ENCODE measurements at places on chromosomes 7 and 10. TPM values are rescaled to one million over a fixed set of nuclear protein-coding genes. Genes with fewer than 3 reads are reported as not detected.
A peak's percentile ranks its signal among the peaks of the same experiment; 100 is the strongest.

GRCh38 chr7:113945018-113945938 lies 26.5 kb upstream of the PPP1R3A start:
- no peaks in the 10 kb centered on the region for H3K4me1 ChIP-seq
- H3K27ac ChIP-seq: no peak overlapping the region
- H3K4me3 ChIP-seq: no peak overlapping the region
- no peaks in the 10 kb centered on the region for H3K36me3 ChIP-seq
- H3K27me3 ChIP-seq: no peaks in the 10 kb centered on the region

- DNase-seq: no peak
- H3K27ac ChIP-seq: no peak overlapping the region
- H3K4me3 ChIP-seq: no peak overlapping the region
Measured at GRCh38 chr10:127875449-127875765, 17.3 kb downstream of the CLRN3 start.

DNA sequence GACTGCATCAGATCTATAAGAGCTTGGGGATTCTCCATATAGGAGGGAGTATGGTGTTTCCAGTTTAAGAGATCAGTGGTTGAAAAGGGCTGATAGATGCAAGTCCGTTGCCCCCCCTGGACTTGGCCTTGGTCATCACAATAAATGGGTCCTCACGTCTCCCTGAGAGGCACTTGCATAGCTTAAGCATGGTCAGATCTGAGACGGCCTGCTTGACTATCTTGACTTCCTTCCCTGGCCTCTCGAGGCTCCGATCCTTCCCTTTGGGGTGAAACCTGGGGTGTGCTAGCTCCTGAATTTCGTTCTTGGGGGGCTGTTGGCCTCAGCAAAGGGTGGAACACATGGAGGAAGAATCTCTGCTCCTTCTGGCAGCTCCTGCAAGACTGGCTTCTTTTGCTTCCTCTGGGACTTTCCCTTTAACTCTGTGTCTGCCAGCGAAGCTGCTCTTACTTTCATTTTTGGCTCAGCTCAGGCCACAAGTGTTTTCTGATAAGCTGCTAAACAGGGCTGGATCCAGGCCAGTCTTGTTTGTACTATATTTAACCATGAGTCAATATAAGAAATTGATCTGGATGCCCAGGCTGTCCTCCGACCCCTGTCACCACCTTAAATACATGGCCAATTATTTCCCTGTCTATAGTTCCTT lies 11.2 kb upstream of the ZNF485 start:
- peaks cover 8% of the 10 kb centered on the region for H3K4me1 ChIP-seq
- DNase-seq: peak; percentile 38
- H3K27ac ChIP-seq: no peak overlapping the region

GRCh38 chr10:31693491-31693890 lies 235.1 kb downstream of the ARHGAP12 start:
- no peak overlapping the region for H3K4me3 ChIP-seq
- H3K27me3 ChIP-seq: no peaks in the 10 kb centered on the region
- no peak for DNase-seq
- H3K36me3 ChIP-seq: no peaks in the 10 kb centered on the region
- H3K27ac ChIP-seq: no peak overlapping the region
- H3K4me1 ChIP-seq: no peaks in the 10 kb centered on the region

GRCh38 chr10:5387169-5387568 lies 17.5 kb downstream of the TUBAL3 start:
- DNase-seq: no peak
- H3K27ac ChIP-seq: no peak overlapping the region
- 0 out of 2 replicates have a peak, but pooled peaks cover 3% of the 10 kb centered on the region for H3K27me3 ChIP-seq
- H3K4me3 ChIP-seq: no peak overlapping the region
- no peaks in the 10 kb centered on the region for H3K36me3 ChIP-seq

GRCh38 chr7:159026271-159027055 lies 118.2 kb downstream of the VIPR2 start:
- H3K36me3 ChIP-seq: no peaks in the 10 kb centered on the region
- no peaks in the 10 kb centered on the region for H3K4me1 ChIP-seq
- no peak for DNase-seq
- H3K27me3 ChIP-seq: no peaks in the 10 kb centered on the region
- H3K4me3 ChIP-seq: no peak overlapping the region
- H3K27ac ChIP-seq: no peak overlapping the region

Gene EPHA1
- total RNA-seq: not detected
